ENCODE measurements at places on chromosomes 6 and 20. TPM values are rescaled to one million over a fixed set of nuclear protein-coding genes. Genes with fewer than 3 reads are reported as not detected.

Gene TAAR1
- not detected for total RNA-seq

Gene HDGFL1
- not detected for total RNA-seq

Gene WFDC5
- not detected for total RNA-seq

Gene ID1
- total RNA-seq, result 2.4 TPM

Gene CDKN1A
- 340 TPM for total RNA-seq

Gene LRRC73
- 0.54 TPM for total RNA-seq

Gene E2F1
- total RNA-seq, result 4.7 TPM

Gene BTNL2
- total RNA-seq, result not detected

Gene KIAA0408
- total RNA-seq, result not detected

Gene ZNF165
- total RNA-seq, result 1.6 TPM

Gene CGA
- not detected for total RNA-seq

Gene CST7
- total RNA-seq, result not detected

Gene ZBTB24
- 7.7 TPM for total RNA-seq

Gene C4B
- 6.3 TPM for total RNA-seq

Gene SNAP91
- total RNA-seq, result under 0.01 TPM

Gene HLA-DPA1
- total RNA-seq, result 14.9 TPM

Gene CRISP3
- total RNA-seq, result not detected

Gene TRIM15
- total RNA-seq, result not detected

Gene ABHD16B
- not detected for total RNA-seq

Gene ARFGAP1
- 91.9 TPM for total RNA-seq

Gene RAET1L
- total RNA-seq, result 0.22 TPM

Gene GRM1
- under 0.01 TPM for total RNA-seq

Gene PPP1R3G
- 11.4 TPM for total RNA-seq

Gene LY6G5C
- not detected for total RNA-seq

Gene TMEM14B
- 71.1 TPM for total RNA-seq

Gene MAS1
- not detected for total RNA-seq

Gene FOXC1
- total RNA-seq, result 10.2 TPM

Gene CDH22
- total RNA-seq, result not detected

Gene TP53INP2
- 2.4 TPM for total RNA-seq

Gene LGSN
- not detected for total RNA-seq

Gene XPO5
- 27.8 TPM for total RNA-seq

Gene SAYSD1
- total RNA-seq, result 17.3 TPM

Gene TXLNB
- total RNA-seq, result not detected

Gene NRSN2
- total RNA-seq, result 26.3 TPM

Gene PPP1R14C
- 14.5 TPM for total RNA-seq

Gene HIVEP2
- total RNA-seq, result 15.4 TPM

Gene TIAM2
- 14.1 TPM for total RNA-seq

Gene KIF25
- not detected for total RNA-seq
